ENCODE measurements at places on chromosomes 2 and 18. TPM values are rescaled to one million over a fixed set of nuclear protein-coding genes. Genes with fewer than 3 reads are reported as not detected.

Gene CRYGD
- not detected for total RNA-seq

Gene EVX2
- 4.6 TPM for total RNA-seq

Gene RNMT
- 16.1 TPM for total RNA-seq

Gene TIA1
- 132 TPM for total RNA-seq

Gene LOXHD1
- total RNA-seq = not detected

Gene CXCR4
- total RNA-seq = 5.0 TPM

Gene CELF4
- 4.6 TPM for total RNA-seq

Gene METTL8
- 42.7 TPM for total RNA-seq

Gene TMEM247
- not detected for total RNA-seq

Gene ANO7
- 0.41 TPM for total RNA-seq

Gene PHOSPHO2
- 19.9 TPM for total RNA-seq

Gene LYG1
- not detected for total RNA-seq

GRCh38 chr2:227862741-227863588 lies 8.5 kb upstream of the DAW1 start:
- peaks cover 15% of the 10 kb centered on the region for H3K4me1 ChIP-seq
- no peaks in the 10 kb centered on the region for H3K27me3 ChIP-seq
- no peaks in the 10 kb centered on the region for H3K36me3 ChIP-seq
- H3K4me3 ChIP-seq = no peak overlapping the region
- no peak overlapping the region for H3K27ac ChIP-seq

DNA sequence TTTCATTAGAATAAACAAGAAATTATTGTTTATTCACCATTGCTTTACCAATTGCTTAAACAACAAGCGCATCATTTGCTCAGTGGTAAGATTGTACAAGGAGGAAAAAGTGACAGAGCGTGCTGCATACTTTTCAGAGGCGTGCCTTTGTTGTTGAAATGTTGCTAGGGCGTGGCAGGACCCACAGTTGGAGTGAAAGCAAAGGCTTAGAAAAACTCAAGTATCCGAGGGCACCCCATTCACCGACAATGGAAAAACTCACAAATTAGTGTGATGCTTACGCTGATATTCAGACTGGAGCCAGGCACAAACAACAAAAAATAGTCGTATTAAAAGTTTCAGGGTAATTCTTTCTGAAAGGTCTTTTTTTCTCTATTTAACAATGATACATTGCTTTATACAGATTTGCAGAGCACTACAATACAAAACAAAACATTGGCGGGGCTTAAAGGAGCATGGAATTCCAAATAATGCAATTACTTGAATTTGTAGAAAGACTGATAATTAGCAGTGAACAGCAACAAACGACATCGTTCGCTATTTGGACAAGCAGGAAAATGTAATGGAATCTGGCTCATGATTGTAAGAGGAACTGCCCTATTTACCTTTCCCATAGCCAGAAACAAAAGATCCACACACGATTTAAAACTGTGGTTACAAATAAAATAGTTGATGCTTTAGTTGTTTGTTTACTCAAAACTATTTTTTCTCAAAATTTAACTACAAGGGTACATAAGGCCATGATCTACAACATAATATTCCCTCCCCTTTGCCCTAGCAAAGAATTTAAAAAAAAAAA lies 37.8 kb upstream of the RTTN start:
- H3K27me3 ChIP-seq = no peaks in the 10 kb centered on the region
- H3K4me1 ChIP-seq = peaks cover 16% of the 10 kb centered on the region
- H3K4me3 ChIP-seq = no peak overlapping the region
- no peaks in the 10 kb centered on the region for H3K36me3 ChIP-seq
- no peak for DNase-seq

DNA sequence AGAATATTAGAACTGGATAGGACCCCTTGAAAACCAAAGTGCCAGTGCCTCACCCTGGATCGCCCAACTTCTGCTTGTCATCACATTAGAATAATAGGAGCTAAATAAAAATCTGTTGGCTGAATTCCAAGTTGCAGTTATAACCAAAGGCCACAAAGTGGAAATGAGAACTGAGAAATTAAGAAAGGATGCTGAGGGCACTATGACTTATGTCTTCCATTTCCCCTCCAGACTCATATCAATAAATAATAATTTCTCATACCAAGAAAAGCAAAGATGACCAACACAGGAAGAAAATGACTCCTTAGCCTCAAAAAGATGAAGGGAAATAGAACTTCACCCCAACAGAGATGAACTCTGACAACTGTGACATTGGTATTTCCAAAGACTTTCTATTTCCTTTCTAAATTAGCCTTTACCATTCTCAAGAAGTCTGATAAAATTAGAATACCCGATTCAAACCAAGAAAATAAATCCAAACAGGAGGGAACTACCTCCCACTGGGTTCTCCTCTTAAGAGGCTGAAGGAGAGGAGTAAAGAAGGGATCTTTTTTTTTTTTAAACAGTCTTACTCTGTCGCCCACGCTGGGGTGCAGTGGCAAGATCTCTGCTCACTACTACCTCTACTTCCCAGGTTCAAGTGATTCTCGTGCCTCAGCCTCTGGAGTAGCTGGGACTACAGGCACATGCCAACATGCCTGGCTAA lies 46.5 kb upstream of the EPG5 start:
- H3K4me3 ChIP-seq = no peak overlapping the region
- no peak for DNase-seq
- no peak overlapping the region for H3K27ac ChIP-seq
- H3K36me3 ChIP-seq = no peaks in the 10 kb centered on the region
- no peaks in the 10 kb centered on the region for H3K27me3 ChIP-seq

- H3K27ac ChIP-seq = no peak overlapping the region
- H3K4me1 ChIP-seq = no peaks in the 10 kb centered on the region
- no peaks in the 10 kb centered on the region for H3K36me3 ChIP-seq
- H3K4me3 ChIP-seq = no peak overlapping the region
These were observed 64.0 kb upstream of the ZEB2 start for GRCh38 chr2:144583741-144584453.

DNA sequence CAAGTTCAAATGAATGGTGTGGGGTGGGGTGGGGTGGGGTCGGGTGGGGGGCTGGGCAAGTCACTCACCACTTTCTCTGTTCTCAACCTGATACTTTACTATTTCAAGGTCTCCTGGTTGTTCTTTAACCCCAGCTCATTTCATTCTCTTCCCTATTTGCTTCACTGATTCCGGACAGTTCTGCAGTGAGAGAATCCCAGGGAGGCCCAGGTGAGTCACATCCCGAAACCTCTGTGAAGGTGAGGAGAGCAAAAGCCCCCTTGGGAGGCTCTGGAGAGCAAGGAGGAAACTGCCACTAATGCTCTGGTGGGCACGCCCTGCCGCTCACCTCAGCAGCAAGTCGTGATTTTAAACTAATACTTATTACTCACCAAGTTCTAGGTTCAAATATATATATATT lies 8.9 kb downstream of the EDAR start:
- no peak overlapping the region for H3K4me3 ChIP-seq
- peaks cover 8% of the 10 kb centered on the region for H3K4me1 ChIP-seq
- H3K27me3 ChIP-seq = no peaks in the 10 kb centered on the region
- no peaks in the 10 kb centered on the region for H3K36me3 ChIP-seq

GRCh38 chr2:134078354-134078753 lies 175.5 kb upstream of the MGAT5 start:
- no peak for DNase-seq
- H3K27me3 ChIP-seq = no peaks in the 10 kb centered on the region
- H3K4me3 ChIP-seq = no peak overlapping the region
- H3K27ac ChIP-seq = no peak overlapping the region
- H3K4me1 ChIP-seq = no peaks in the 10 kb centered on the region

DNA sequence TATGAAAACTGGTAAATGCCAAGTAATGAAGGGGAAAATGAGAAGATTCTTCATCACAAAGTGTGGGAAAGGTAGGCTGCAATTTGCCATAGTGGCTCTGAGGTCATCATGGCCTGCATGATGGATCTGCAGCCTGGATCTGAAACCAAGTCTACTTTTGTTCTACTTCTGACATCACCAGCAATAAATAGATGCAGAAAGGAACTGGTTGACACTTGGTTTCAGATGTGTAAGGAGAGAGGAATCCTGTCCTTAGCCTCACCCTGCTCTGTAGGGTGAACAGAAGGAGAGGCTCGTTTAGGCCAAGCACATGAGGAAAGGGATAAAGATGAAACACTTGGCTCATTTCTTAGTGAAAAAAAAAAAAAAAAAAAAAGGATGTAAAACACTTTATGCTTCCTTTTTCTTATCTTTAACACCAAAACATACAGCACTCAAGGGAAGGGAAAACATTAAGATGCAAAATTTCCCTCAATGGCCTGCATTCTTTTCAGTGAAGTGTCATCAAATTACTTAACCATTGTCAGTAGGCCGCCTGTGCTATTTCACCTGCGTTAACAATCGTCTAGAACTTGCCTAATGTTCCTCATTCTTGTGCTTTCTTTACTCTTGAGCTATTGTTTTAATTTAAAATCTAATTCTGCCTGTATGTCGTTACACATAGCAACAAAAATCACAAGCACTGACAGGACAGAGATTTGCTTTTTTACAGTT lies 3.9 kb downstream of the NEB start:
- H3K27me3 ChIP-seq = no peaks in the 10 kb centered on the region
- H3K27ac ChIP-seq = no peak overlapping the region
- H3K36me3 ChIP-seq = no peaks in the 10 kb centered on the region
- H3K4me1 ChIP-seq = no peaks in the 10 kb centered on the region

DNA sequence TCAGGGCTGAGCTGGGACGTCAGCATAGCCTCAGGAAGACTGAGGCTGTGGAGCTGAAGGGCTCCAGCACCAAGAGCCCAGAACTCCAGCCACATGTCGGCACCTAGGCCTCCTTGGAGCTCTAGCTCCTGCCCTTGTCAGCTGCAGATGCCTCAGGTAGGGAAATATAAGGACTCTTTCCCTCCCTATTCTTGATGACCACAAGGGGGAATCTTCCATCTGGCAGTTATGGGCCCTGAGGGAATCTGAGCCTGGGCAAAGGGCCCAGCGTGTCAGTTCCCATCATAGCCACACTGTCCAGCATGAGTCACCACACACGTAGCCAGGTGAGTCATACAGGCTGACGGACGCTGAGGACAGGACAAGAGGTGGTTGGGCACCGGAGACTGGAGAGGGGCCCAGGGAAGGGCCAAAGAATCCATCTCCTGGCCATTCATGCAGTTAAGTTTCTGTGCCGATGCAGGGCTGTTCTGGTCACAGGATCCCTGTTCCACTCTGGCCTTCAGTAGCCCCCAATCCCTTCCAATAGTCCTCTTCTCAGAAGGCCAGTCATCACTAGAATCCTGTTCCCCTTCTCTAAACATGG lies 1.8 kb downstream of the MPV17 start:
- H3K4me1 ChIP-seq = peaks cover 13% of the 10 kb centered on the region
- no peak overlapping the region for H3K27ac ChIP-seq
- H3K4me3 ChIP-seq = no peak overlapping the region
- no peaks in the 10 kb centered on the region for H3K27me3 ChIP-seq

DNA sequence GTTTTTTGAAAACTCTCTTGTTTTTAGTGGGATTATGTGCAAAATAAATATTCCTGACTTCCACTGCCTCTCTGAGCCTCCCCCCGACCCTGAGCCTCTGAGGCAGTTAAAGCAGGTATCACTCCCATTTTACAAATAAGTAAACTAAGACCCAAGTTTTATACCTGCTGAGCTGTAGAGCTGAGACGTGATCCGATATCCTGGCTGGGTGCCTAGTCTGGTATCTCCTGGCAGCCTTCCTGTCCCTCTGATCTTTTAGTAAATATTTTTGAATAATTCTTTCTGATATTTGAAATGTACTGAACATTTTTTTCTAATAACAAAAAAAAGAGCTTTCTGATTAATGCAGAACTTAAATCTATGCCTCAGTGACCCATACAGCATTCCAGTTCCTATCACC lies 108.3 kb upstream of the NOSTRIN start:
- no peak overlapping the region for H3K4me3 ChIP-seq
- H3K27me3 ChIP-seq = no peaks in the 10 kb centered on the region
- no peak overlapping the region for H3K27ac ChIP-seq
- no peak for DNase-seq
- H3K36me3 ChIP-seq = no peaks in the 10 kb centered on the region
- peaks cover 15% of the 10 kb centered on the region for H3K4me1 ChIP-seq

GRCh38 chr2:95012881-95013550 lies 12.5 kb upstream of the MAL start:
- no peak for DNase-seq
- no peak overlapping the region for H3K4me3 ChIP-seq
- H3K27ac ChIP-seq = no peak overlapping the region
- H3K4me1 ChIP-seq = peaks cover 4% of the 10 kb centered on the region

GRCh38 chr2:20434588-20435294 lies 12.1 kb upstream of the RHOB start:
- no peak overlapping the region for H3K4me3 ChIP-seq
- no peaks in the 10 kb centered on the region for H3K36me3 ChIP-seq
- H3K4me1 ChIP-seq = peaks cover 17% of the 10 kb centered on the region
- DNase-seq = peak; percentile 24
- H3K27me3 ChIP-seq = no peaks in the 10 kb centered on the region
- no peak overlapping the region for H3K27ac ChIP-seq

DNA sequence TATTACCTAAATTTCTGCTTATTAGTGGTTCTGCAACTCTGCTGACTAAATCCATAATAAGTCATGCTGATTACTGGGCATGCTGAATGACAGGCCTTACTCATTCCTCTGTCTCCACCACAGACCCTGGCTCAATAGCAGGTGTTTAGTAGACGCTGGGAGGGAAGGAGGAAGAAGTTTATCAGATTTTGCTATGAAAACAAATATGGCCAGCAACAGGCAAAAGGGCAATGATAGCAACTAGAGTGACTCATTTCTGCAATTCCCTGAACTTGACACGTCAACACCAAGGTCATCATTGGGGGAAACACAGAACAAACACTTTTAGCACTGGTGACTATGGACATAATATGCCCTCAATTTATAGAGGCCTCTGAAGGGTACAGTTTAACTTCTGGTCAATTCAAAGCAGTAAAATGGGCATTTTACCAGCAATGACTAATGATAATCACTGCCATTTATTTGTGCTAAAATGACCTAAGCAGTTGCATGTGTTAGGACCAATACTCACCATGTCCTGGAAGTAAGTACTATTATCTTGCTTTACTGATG lies 35.2 kb downstream of the TMEM163 start:
- H3K27ac ChIP-seq = no peak overlapping the region
- no peak for DNase-seq
- H3K4me3 ChIP-seq = no peak overlapping the region
- no peaks in the 10 kb centered on the region for H3K4me1 ChIP-seq
- H3K36me3 ChIP-seq = no peaks in the 10 kb centered on the region

GRCh38 chr2:215772003-215772402 lies 241.3 kb downstream of the MREG start:
- H3K4me1 ChIP-seq = no peaks in the 10 kb centered on the region
- H3K4me3 ChIP-seq = no peak overlapping the region
- H3K36me3 ChIP-seq = no peaks in the 10 kb centered on the region
- peak overlapping the region; percentile 71 for H3K27ac ChIP-seq

GRCh38 chr2:151159109-151159662 lies 102.5 kb downstream of the RBM43 start:
- H3K4me1 ChIP-seq = no peaks in the 10 kb centered on the region
- no peak overlapping the region for H3K27ac ChIP-seq
- H3K27me3 ChIP-seq = no peaks in the 10 kb centered on the region
- no peak for DNase-seq
- H3K4me3 ChIP-seq = no peak overlapping the region
- H3K36me3 ChIP-seq = no peaks in the 10 kb centered on the region

Data from sigmoid colon (tissue), 7 donors.